Immature natural killer cell (primary cell): ENCODE measurements at places on chromosomes 7 and 10.
A peak's percentile ranks its signal among the peaks of the same experiment; 100 is the strongest.

- peaks cover 5% of the 10 kb centered on the region for H3K27me3 ChIP-seq
- H3K4me3 ChIP-seq: no peak overlapping the region
- no peak overlapping the region for H3K27ac ChIP-seq
- H3K4me1 ChIP-seq: no peaks in the 10 kb centered on the region
Measured at GRCh38 chr10:128930515-128930914, 536.5 kb upstream of the MGMT start.

- no peak overlapping the region for H3K27ac ChIP-seq
- peaks cover 4% of the 10 kb centered on the region for H3K36me3 ChIP-seq
- H3K4me1 ChIP-seq: peaks cover 17% of the 10 kb centered on the region
- no peak for DNase-seq
- H3K4me3 ChIP-seq: peak overlapping the region; percentile 69
- H3K27me3 ChIP-seq: peaks cover 43% of the 10 kb centered on the region
Measured at GRCh38 chr7:1231214-1232102, 1.2 kb upstream of the UNCX start.

GRCh38 chr7:84226759-84227158 is 32.2 kb upstream of the SEMA3A start:
- DNase-seq: no peak
- H3K4me3 ChIP-seq: no peak overlapping the region
- H3K4me1 ChIP-seq: no peaks in the 10 kb centered on the region
- H3K27me3 ChIP-seq: no peaks in the 10 kb centered on the region

- DNase-seq: peak; percentile 39
- no peak overlapping the region for H3K4me3 ChIP-seq
- peaks cover 3% of the 10 kb centered on the region for H3K4me1 ChIP-seq
- H3K27me3 ChIP-seq: no peaks in the 10 kb centered on the region
- H3K36me3 ChIP-seq: no peaks in the 10 kb centered on the region
Measured at GRCh38 chr7:75756991-75757676, 14.9 kb downstream of the CCL26 start.

DNA sequence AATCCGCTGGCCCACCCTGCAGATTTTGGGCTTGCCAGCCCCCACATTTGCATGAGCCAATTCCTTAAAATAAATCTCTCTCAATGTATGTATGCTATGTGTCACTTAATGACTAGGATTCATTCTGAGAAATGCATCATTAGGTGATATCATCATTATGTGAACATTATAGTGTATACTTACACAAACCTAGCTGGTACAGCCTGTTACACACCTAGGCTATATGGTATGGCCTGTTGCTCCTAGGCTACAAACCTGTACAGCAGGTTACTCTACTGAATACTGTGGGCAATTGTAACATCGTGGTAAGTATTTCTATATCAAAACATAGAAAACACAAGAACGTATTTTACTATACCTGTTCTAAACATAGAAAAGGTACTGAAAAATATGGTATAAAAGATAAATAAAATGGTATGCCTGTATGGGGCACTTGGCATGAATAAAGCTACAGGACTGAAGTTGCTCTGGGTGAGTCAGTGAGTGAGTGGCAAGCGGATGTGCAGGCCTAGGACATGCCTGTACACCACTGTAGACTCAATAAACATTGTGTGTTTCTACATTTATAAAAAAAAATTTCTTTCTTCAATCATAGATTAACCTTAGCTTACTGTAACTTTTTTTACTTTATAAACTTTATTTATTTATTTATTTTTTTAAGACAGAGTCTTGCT is 135.9 kb downstream of the ABCA13 start:
- no peaks in the 10 kb centered on the region for H3K4me1 ChIP-seq
- no peak for DNase-seq
- H3K4me3 ChIP-seq: no peak overlapping the region
- H3K27me3 ChIP-seq: no peaks in the 10 kb centered on the region

DNA sequence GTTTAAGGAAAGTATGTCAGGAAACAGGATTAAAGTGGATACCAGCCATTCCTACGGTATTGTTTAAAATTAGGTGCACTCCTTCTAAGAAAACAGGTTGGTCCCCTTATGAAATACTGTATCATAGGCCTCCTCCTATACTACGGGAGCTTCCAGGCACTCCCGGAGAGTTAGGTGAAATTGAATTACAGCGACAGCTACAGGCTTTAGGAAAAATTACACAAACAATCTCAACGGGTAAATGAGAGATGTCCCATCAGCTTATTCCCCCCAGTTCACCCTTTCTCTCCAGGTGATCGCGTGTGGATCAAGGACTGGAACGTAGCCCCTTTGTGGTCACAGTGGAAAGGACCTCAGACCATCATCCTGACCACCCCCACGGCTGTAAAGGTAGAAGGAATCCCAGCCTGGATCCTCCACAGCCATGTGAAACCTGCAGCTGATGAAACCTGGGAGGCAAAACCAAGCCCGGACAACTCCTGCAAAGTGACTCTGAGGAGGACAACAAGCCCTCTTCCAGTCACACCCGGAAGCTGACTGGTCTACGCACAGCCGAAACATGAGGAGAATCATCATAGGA is 25.1 kb upstream of the GHITM start:
- no peak overlapping the region for H3K27ac ChIP-seq
- H3K4me1 ChIP-seq: no peaks in the 10 kb centered on the region
- DNase-seq: no peak
- no peak overlapping the region for H3K4me3 ChIP-seq

GRCh38 chr10:54749623-54750022 is 51.4 kb downstream of the PCDH15 start:
- H3K4me1 ChIP-seq: no peaks in the 10 kb centered on the region
- no peak overlapping the region for H3K4me3 ChIP-seq
- DNase-seq: no peak
- H3K27me3 ChIP-seq: no peaks in the 10 kb centered on the region
- no peak overlapping the region for H3K27ac ChIP-seq

GRCh38 chr10:26215935-26216584 is 514 bp upstream of the GAD2 start:
- no peak for DNase-seq
- H3K4me1 ChIP-seq: peaks cover 13% of the 10 kb centered on the region
- H3K36me3 ChIP-seq: peaks cover 3% of the 10 kb centered on the region
- H3K27ac ChIP-seq: no peak overlapping the region

DNA sequence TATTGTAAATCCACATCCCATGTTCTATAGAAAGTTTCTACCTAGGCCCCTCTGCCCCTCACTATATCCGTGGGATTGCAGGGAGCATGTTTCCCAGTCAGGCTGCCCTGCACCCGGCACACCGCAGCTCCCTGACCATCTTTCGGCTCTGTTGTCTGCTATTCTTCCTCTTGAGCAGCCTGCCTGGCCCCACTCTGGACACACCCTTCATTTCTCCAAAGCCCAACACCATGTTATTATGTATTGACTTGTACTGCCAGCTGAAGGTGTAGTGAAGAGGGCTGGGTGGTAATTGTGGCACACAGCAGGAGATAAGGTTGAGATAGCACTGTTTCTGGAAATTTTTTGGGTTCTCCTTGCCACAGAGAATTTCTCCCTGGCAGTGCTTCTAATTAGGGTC is 9.8 kb downstream of the LRMDA start:
- no peak overlapping the region for H3K27ac ChIP-seq
- DNase-seq: no peak
- H3K36me3 ChIP-seq: peaks cover 6% of the 10 kb centered on the region
- no peaks in the 10 kb centered on the region for H3K4me1 ChIP-seq

DNA sequence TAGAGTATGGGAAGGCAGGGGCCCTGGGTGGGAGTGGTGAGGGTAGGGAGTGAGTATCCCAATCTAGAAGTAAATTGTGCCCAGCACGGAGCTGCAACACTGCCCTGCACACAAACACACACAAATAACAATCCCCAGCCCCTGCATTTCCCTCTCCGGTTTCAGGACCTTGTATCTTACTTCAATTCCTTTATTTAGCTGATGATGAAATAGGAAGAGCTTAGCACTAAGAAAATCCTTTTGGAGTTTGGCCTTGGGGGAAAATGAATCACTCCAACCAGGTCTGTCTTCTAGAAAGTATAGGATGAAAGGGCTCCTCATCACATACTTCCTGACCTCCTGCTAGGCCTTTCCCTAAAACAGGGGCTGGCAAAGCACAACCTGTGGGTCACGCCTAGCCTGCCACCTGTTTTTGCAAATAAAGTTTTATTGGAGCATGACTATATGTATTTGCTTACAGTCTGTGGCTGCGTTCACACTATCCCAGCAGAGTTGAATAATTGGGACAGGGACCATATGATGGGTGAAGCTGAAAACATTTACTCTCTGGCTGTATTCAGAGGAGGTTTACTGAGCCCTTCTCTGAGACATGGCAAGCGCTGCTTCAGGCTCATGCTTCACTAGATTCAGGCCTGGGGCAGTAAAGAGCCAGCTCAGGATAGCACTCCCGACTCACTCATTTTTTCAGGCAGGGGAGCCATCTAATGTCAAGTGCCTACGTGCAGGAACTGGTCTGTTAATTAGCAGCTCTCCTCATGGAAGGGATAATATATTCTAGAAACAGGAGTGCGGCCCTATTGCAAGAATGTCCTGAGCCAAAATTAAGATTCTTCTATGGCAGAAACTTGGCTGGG is 111.0 kb downstream of the EGFR start:
- no peaks in the 10 kb centered on the region for H3K36me3 ChIP-seq
- peaks cover 3% of the 10 kb centered on the region for H3K27me3 ChIP-seq
- no peak for DNase-seq
- H3K27ac ChIP-seq: no peak overlapping the region
- no peak overlapping the region for H3K4me3 ChIP-seq

DNA sequence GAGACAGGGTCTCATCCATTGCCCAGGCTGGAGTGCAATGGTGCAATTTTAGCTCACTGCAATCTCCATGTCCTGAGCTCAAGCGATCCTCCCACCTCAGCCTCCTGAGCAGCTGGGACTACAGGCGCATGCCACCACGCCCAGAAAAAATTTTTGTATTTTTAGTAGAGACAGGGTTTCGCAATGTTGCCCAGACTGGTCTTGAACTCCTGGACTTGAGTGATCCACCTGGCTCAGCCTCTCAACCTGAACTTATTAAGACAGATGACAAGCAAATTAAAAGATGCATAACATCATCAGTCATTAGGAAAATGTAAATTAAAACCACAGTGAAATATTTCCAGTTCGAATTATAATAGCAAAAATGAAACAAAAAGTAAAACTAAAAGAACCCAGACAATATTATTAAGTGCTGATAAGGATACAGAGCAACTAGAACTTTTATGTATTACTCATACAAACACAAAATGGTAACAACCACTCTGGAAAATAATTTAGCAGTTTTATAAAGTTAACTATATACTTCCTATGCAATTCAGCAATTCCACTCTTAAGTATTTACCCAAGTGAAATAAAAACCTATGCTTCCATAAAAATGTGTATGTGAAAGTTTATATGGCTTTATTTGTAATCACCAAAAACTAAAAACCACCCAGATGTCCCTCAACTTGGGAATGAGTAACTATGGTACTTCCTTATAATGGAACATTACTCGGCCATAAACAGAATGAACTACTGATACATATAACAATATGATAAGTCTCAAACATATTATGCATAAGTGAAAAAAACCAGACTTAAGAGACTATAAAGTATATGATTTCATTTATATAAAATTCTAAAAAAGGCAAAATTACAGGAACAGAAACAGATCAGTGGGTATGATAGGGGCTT is 15.3 kb downstream of the ZFAND4 start:
- H3K27ac ChIP-seq: peak overlapping the region; percentile 29
- H3K4me3 ChIP-seq: peak overlapping the region; percentile 18
- peaks cover 55% of the 10 kb centered on the region for H3K36me3 ChIP-seq
- H3K4me1 ChIP-seq: peaks cover 41% of the 10 kb centered on the region

DNA sequence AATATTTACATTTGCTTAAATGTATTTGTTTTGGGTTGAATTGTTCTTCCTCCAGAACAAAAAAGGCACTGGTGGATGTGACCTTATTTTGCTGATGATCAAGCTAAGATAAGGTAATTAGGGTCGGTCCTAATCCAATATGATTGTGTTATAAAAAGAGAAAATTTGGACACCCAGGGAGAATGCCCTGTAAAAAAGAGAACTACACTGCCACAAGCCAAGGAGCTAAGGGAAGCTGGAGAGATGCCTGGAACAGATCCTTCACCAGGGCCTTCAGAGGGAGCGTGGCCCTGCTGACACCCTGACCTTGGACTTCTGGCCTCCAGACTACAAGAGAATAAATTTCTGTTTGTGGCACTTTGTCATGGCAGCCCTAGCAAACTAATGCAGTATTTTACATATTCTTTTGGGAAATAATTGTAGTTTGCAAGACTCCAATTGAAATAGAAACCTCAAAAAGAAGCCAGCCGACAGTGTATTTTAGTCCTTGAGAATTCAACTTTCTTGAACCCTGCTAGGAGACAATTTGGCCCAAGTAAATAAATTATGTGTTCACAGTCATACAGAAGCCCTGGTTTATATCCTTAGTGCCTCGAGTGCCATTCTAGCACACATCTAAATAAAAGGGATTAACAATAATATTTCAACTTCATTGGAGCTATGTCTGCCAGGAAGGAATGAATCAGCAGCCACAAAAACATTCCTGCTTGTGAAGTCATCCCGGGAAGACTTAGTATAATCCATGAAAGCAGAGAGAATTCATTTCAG is 164.6 kb downstream of the PKD1L1 start:
- DNase-seq: no peak
- no peaks in the 10 kb centered on the region for H3K4me1 ChIP-seq
- no peak overlapping the region for H3K4me3 ChIP-seq
- H3K36me3 ChIP-seq: no peaks in the 10 kb centered on the region
- no peak overlapping the region for H3K27ac ChIP-seq

- peaks cover 1% of the 10 kb centered on the region for H3K27me3 ChIP-seq
- no peaks in the 10 kb centered on the region for H3K4me1 ChIP-seq
- no peak overlapping the region for H3K4me3 ChIP-seq
- peaks cover 8% of the 10 kb centered on the region for H3K36me3 ChIP-seq
- DNase-seq: no peak
- no peak overlapping the region for H3K27ac ChIP-seq
Measured at GRCh38 chr10:49243610-49244283, 55.2 kb upstream of the C10orf71 start.

DNA sequence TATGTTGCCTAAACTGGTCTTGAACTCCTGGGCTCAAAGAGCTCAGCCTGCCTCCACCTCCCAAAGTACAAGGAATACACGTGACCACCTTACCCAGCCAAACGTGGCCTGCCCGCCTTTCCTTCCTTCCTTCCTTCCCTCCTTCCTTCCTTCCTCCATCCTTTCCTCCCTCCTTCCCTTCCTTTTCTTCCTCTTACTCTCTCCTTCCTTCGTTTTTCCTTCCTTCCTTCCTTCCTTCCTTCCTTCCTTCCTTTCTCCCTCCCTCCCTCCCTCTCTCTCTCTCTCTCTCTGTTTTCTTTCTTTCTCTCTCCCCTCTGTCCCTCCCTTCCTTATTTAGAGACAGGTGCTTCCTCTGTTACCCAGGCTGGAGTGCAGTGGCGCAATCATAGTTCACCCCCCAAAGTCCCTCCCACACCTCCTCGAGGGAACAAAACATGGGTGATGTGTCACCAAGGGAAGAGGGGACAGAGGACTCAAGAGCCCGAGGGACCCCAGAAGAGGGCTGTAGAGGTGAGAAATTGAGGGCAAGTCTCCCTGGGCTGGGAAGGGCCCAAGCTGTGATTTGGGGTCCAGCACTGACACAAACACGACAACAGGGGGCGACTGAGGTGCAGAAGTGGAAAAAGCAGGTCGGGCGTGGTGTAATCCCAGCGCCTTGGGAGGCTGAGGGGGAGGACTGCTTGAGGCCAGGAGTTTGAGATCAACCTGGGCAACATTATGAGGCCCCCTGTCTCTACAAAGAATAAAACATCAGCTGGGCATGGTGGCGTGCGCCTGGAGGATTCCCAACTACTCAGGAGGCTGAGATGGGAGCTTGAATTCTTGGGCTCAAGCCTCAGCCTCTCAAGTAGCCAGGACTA is 28.1 kb downstream of the EPHB4 start:
- H3K4me1 ChIP-seq: peaks cover 5% of the 10 kb centered on the region
- peaks cover 4% of the 10 kb centered on the region for H3K27me3 ChIP-seq
- H3K27ac ChIP-seq: no peak overlapping the region
- no peaks in the 10 kb centered on the region for H3K36me3 ChIP-seq
- no peak overlapping the region for H3K4me3 ChIP-seq
- DNase-seq: peak; percentile 18

- H3K27ac ChIP-seq: no peak overlapping the region
- H3K4me3 ChIP-seq: no peak overlapping the region
- no peak for DNase-seq
Measured at GRCh38 chr7:86094166-86094669, 549.5 kb upstream of the GRM3 start.
